ENCODE measurements at places on chromosomes 12 and 14.

DNA sequence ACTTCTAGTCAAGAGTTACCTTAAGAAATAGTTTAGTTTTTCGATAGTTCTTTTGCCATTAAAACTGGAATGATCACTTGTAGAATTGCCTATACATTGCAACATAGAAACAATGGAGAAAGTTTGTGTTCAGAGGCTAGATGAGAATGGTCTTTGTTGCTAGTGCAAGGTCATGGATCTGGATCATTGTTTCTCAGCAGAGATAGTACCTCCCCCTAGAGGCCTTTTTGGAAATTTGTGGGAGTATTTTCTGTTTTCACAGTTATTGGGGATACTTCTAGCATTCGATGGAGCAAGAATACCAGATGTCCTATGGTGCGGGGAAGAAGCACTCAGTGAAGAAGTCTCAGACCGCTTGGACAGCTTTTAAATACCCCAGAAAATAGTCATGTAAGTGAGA, 138.8 kb upstream of the HMGA2 start:
- DNase-seq: no peak

GRCh38 chr14:53993920-53994607, 37.4 kb upstream of the BMP4 start:
- DNase-seq: no peak

- no peak for DNase-seq
Observed at GRCh38 chr12:124684496-124684895, 117.1 kb upstream of the NCOR2 start.

GRCh38 chr12:5783289-5783920, 161.7 kb downstream of the ANO2 start:
- no peak for DNase-seq

DNA sequence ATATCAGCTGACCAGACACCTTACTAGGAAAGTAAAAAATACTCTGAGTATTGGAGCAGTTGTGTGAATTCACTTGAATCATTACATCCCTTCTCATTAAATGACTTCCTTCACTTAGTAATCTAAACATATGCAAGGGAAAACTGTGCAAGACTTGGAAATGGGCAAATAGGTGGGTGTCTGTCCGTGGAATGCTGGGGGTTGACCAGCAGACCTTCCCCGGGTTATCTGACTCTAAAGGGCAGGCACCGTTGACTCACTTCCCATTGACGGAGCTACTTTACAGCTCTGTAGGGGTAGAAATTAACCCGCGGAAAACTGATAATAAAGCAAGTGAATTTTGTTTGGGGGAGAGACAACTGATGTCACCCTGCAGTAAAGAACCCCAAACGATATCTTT, 199.3 kb downstream of the TTC7B start:
- no peak for DNase-seq

GRCh38 chr14:45015133-45015532, 53.1 kb downstream of the TOGARAM1 start:
- DNase-seq: no peak

- no peak for DNase-seq
Observed at GRCh38 chr12:26750531-26751175, 82.3 kb downstream of the ITPR2 start.

- DNase-seq: no peak
Observed at GRCh38 chr14:101821528-101821927, 60.0 kb downstream of the PPP2R5C start.

- no peak for DNase-seq
Observed at GRCh38 chr12:112868459-112869041, 38.2 kb upstream of the OAS1 start.

GRCh38 chr14:52053044-52053443, 15.8 kb downstream of the NID2 start:
- DNase-seq: no peak

DNA sequence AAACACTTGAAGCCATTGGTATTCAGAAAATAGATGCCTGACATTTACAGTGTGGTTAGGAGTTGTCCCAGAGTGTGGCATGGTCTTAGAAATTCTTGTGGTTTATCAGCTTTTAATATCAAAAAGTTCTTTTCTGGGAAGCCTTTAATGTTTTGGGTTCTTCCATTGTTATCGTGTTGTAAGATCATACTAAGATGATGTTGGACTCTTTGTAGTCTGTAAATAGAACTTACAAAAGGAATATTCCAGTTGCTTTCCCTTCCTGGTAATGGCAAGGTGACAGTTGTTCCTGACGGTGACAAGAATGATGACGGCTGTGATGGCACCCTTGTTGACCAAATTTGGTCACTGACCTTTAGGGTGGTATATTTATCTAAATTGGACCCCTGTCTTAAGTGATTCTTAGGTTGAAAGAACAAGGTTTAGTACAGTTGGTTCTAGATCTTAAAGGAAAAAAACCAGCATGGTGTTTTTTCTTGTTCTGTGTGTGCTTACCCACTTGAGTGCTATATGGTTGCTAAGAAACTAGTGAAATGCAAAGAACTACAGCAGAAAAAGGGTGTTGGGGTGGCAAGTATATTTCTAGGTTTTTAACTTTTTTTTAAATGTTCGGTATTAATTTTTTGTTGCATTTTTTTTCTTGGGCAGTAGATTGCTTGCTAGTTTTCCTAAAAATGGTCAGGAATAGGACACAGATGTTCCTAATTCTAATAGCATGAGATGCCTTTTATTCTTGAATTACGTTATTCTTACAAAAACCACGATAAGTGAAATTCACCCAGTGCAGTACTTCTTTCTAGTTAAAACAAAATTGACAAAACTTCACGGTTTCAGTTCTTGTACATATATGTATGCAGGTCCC, 2.1 kb downstream of the ATP2A2 start:
- DNase-seq: no peak

GRCh38 chr14:39169541-39169900, 612 bp downstream of the TRAPPC6B start:
- DNase-seq: no peak

DNA sequence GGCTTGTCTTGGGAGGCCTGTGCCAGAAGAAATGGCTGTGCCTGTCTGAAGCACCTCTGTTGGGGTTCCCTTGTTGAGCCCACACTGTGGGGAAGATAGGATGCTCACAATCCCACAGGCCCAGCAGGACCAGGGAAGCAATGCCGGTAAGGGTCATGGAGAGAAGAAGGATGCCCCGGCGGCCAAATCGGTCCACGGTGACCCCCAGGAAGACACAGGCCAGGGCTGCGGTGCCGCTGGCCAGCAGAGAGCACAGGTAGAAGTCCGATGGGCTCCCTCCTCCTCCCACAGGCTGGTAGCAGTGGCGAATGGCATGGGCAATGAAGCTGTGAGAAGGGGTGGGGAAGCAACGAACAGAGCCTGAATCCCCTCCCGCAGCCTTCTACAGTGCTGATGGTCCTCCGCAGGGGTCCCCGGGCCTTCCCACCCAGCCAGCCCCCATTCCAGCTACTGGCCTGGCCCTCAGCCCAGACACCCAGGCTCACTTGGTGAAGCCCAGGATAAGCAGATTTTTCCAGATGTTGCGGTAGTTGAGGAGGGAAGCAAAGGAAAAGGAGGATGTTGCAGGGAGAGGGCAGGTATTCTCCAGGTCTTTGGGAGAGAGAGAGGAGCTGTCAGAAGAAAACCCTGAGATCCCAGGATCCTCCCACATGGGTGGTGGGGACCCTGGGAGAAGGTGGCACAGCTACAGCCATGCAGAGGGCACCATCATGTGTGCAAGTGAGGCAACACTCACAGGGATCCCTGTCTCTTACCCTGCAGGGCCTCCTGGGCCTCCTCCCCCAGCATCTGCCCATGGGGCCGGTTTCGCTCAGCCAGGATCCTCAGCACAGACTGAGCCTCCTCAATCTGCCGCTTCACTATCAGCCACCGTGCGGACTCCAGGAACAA, 5.0 kb downstream of the SLC22A17 start:
- no peak for DNase-seq

GRCh38 chr14:50937325-50937724, 7.0 kb downstream of the PYGL start:
- DNase-seq: no peak

GRCh38 chr12:9760699-9761418, at the start of gene CD69:
Gene CD69 (minus strand): TSS chr12:9760901. CDS start chr12:9760820, 81 bp downstream.
- peak; percentile 54 for DNase-seq

DNA sequence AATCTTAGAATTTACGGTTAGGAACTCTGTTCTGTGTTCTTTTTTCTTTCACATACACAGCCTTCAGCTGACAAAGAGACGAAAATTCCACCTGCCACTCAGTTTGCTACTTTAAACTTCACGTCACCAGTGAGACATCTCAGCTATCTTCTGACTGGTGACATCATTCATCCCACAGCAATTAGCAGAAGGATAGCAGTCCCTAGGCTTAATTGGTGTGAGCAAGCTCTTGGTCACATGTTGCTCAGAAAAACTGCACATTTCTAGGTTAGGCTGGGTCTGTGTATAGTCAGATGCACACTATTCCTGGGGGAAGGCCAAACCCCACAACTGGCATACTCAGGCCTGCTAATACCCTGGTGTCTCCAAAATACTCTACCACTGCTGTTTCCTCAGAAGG, 23.9 kb downstream of the SLC7A7 start:
- no peak for DNase-seq

GRCh38 chr12:132163041-132163910, 19.0 kb downstream of the NOC4L start:
- DNase-seq: no peak

- no peak for DNase-seq
Observed at GRCh38 chr12:868722-869121, 80.8 kb downstream of the RAD52 start.
